ENCODE measurements at places on chromosomes 11 and 22.

- DNase-seq, result no peak
Observed at GRCh38 chr11:47208628-47209027, 6.1 kb upstream of the DDB2 start.

DNA sequence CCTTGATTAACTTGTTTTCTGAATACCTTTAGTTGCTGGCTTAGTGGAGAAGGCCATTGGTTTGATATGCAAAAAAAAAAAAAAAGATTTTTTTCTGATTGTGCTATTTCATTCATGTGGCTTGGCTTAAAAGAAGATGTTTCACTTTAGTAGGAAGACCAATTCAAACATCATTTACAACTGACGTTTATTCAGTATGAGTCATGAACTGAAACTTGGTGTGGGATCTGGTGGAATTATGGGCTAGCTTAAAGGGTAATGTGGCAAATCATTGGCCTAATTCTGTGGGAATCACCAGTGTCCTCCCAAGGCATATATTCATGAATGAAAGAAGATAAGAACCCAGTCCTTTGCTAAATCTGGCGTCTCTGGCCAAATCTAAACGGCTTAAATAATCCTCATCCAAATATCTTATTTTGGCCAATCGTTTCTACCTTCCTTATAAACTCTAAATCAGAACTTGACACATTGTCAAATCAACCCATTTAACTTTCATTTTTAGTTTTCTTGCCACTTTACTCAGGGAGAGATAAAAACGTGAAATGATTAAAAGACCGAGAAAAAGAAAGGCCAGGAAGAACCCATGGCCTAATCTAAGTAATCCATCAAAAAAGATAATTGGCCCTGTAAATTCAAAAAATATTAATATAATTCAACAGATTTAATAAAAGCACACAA lies 77.0 kb downstream of the DDIAS start:
- DNase-seq, result no peak

DNA sequence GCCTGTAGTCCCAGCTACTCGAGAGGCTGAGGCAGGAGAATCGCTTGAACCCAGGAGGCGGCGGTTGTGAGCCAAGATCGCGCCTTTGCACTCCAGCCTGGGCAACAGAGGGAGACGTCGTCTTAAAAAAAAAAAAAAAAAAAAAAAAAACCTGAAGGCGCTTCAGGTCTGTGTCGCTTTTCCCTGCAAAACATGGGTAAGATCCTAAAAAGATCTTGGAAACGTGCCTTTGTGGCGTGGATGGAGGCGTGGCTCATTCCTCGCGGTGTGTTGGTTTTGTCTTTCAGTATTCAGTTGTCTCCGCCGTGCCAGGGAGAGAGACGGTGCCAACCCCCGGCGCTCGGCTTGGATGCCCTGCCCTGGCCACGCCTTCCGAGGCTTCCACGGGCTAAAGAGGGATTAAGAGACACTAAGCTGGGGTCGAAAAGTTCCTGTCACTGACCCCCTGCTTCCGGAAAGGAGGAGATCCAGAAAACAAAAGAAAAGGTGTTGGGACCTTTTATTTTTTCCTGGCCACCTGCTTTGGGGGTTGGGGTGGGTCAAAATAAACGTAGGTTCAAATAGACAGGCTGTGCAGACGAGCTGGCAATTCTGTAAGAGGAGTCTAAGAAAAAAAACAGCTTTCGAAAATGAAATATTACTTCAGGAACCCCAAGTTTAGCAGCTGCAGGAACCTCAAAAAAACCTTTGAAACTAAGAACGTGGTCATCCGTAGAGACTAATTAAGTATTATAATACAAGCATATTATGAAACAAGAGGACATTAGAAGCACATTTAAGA lies 1.1 kb upstream of the SLC35F2 start:
- peak; percentile 73 for DNase-seq

DNA sequence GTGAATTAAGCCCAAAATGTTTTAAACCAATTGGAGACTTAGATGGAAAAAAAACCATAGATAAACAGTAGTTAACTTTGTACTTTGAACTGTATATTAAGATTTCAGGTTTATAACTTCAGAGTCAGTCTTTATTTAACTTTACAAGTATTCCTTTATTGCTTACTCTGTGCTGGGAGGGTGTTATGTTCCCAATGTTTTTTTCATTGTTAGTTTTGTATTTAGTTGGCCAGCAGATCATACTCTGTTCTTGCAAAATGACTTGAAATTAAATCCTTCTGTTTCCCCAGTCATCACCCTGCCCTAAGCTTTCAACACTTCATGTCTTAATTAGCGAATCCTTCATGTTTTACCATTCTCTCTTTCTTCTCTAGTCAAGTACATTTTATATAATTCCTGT lies 25.3 kb downstream of the SIK2 start:
- DNase-seq, result no peak

DNA sequence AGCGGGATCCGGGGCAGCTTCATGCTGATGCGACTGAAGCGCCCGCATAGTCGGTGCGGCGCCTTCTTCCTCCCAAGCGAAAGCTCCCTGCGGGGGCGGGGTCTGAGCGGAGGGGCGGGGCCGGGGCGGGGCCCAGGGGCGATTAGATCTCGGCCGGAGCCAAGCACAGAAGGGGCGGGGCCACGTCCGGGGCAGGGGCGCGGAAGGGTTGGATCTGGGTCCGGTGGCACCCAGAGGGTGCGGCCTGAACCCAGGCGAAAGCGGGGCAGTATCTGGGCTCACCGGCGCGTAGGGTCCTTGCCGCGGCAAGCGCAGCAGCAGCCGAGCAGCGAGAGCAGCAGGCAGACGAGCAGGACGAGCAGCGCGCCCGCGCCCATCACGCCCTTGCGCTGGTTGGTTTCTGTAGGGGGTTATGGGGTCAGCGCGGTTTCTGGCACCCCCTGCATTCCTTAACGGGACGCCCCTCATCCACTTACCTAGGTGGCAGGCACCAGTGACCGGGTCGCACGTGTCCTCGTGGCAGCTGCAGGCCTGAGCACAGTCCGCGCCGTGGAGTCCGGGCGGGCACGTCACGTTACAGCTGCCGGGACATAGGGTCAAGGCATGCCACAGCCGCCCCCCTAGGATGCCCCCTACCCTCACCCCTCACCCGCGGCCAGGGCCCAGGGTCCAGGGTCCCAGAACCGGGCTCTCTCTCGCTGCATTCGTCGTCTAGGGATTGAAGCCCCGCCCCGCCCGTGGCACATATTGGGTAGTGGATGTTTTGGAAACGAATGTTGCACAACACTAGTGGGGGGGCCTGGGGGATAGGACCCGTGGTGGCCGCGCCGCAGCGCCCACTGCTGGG lies 8.1 kb downstream of the SCARF2 start:
- peak; percentile 52 for DNase-seq

- no peak for DNase-seq
Observed at GRCh38 chr11:3684819-3685172, 13.6 kb upstream of the CHRNA10 start.

Data from NCI-H345 (cell line).